Stimulated activated CD4-positive, alpha-beta T cell treated with anti-CD3 and anti-CD28 coated beads, Interleukin-1b, Interleukin-23, amount 100 ng/mL, for 1 hour (primary cell): ENCODE measurements at places on chromosomes 13 and 19.

- DNase-seq = no peak
Measured at GRCh38 chr13:44103429-44104196, 223.9 kb downstream of the LACC1 start.

DNA sequence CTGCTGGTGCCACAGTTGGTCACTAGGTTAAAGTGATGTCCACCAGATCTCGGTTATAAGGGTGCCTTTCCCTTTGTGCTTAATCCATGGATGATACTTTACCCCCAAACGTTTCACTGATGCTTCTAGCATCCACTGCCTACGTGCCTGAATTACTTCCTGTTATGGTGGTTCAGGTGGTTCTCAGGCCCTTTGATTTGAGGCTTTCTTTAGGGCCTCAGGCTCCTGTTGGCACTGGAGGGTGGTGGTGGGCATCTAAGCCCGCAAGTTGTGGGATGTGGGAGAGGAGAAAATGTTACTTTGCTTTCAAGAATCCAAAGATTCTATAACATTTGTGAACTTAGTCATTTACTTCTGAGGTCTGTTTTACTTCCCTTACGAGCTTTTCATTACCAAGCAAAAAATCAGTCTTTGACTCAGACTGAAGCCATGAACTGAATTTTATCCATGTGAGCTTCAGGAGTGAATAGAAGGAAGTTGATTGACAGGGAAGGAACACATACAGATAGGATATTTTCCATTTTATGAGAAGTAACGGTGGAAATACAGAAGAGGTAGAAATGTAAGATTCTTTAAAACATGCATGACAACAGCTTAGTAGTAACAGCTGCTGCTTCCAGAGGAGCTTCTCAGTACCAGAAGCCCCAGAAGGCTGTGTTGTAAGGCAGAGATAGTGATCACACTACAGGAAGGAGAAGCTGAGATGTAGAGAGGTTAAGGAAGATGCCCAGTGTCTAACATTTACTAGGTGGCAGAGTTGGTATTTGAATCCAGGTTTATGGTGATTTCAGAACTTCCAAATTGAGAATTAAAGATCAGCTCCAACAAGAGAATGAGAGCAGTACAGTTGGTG lies 65.0 kb downstream of the ARHGEF7 start:
- no peak for DNase-seq

DNA sequence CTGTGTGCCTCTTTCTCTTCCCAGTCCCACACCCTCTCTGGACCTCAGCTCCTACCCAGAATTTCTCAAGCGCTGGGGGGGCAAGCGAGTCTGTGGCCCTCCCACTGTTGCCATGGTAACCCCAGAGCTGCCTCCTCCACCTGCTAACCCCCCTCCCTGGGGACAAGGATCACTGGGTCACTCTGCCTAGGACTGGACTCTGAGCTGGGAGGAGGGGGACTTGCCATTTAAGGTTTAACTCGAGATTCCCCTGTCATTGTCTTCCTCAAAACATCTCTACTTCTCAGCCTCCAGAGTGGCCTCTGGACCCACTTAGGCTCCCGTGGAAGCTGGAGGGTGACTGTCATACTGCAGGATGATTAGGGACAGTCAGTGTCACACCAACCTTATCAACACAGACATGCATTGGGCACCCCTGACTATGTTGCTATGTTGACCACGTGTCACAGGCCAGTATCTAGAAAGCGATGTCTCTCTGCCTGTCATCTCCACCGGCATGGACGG lies 2.2 kb downstream of the PALM3 start:
- DNase-seq = no peak

GRCh38 chr19:30669329-30670010 lies 297.3 kb downstream of the ZNF536 start:
- DNase-seq = no peak

- DNase-seq = no peak
Measured at GRCh38 chr13:46086985-46087384, 17.8 kb downstream of the CPB2 start.

- no peak for DNase-seq
Measured at GRCh38 chr19:45660636-45661035, 7.4 kb upstream of the GIPR start.

DNA sequence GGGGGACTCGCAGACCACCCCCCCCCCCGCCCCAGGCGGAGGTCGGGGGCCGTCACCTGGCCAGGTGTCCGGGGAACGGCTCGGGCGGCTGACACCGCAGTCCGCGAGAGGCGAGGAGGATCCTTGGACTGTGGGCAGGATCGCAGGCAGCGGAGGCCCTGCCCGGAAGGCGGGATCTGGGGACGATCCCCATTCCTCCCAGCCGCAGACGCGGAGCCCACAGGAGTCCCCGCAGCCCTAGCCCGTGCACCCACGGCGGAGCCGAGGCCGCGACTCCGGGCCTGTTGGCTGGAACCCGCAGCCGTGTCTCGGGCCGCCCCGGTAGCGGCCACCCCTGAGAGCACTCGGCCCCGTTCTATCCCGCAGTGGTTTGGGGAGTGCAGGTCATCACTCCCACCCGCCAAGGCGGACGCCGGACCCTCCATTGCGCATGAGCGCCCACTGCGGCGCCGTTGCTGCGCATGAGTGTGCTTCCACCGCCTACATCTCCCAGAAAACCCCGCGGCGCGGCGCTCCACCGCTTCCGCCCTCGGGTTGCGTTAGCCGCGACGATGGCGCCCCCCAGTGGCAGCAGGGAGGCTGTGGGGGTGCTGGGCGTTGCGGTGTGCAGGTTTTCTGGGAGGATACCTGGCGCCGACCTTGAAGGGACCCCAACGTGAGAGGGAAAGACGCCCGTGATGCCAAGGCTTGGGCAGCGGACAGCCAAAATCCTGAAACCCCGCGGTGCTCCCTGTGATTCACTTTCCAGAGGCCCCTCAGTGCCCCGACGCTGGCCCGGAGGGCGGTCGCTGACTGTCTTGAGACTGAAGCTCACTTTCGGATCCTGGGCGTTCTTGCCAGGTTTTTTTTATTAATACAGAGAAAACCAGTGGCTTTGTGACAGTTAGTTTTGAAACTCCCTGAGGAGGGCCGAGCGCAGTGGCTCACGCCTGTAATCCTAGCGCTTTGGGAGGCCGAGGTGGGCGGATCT lies 4.4 kb upstream of the ZNF329 start:
- DNase-seq = peak; percentile 97

DNA sequence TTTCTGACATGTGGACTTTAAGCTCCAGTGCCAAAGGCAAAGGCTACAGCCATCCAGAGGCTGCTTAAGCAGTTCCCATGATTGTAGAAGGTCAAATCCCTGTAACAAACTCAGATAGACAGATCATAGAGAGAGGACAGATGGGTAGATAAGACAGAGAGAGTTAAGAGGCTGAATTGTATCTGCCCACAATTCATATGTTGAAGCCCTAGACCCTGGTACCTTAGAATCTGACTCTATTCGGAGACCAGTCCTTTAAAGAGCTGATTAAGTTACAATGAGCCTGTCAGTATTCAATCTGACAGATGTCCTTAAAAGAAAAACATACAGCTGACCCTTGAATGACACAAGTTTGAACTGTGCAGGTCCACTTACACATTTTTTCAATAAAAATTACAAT lies 115.2 kb downstream of the RAP2A start:
- no peak for DNase-seq

GRCh38 chr13:80889829-80890228 lies 548.9 kb upstream of the SPRY2 start:
- DNase-seq = no peak

DNA sequence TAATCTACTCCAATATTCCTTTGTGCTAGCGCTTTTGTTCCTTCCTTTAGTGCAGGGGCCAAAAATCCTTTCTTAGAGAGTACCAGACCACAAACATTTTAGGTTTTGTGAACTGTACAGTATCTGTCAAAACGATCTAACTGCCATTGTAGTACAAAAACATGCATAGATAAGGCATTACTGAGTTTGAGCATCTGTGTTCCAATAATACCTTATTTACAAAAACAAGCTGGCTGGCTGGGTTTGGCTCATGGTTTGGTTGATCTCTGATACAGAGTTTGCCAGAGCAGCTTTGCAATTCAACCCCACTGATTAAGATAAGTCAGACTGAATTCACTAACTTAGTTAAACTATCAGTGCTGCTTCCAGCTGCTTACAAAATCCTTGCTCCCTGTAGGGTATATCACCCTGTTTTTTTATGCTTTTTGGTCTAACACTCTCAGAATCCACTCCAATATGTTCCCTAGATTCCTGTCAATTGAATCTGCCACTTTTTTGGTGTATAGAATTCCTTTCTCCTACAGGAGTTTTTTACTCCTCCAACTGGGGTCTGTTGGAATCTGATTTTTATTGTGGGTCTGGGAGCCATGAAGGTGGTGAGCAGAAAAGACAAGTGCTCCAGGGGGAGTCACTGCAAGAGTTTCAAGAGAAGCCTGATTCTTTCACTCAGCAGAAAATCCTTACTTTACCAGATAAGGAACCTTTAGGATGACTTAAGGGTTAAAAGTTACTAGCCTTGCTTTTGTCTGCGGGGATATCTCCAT lies 1399.4 kb downstream of the EFNB2 start:
- no peak for DNase-seq
